CD4-positive, alpha-beta T cell treated with Interleukin-12 subunit alpha and Interleukin-12 subunit beta, for 1 hour (primary cell): ENCODE measurements at places on chromosomes 5 and 9.

GRCh38 chr9:86516564-86516963 is 162.4 kb upstream of the TUT7 start:
- no peak for DNase-seq

DNA sequence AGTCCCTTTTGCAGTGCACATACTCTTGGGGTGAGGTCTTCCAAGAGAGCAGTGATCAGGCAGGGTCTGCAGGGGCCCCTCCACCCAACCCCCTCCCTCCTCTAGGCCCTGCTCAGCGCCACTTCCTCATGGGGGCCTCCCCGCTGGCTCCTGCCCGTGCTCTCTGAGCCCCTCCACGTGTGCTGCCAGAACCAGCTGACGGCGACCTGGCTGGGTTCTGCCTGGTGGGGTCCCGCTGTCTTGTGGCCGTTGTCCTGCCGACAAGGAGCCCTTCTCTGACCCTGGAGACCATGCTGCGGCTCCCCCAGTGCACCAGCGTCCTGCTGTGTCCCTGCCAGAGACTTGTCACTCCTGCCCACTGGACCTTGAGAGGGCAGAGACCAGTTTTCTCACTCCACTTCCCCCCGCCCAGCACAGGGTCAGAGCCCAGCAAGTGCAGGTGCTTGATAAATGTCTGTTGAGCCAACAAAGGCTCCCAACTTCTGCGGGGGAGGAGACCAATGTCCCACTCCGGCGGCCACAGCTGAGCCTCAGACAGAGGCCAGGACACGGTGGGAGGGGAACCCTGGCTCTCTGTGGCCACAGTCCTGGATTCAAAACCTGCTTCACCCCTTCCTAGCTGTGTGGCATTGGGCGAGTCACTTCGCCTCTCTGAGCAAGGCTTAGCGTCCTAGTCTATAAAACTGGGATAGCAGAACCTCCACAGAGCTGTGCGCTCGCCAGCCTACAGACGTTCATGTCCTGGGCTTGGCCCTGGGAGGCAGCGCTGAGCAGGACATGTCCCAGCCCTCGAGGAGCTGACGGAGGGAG is 24.8 kb downstream of the SARDH start:
- DNase-seq, result no peak

GRCh38 chr9:104416470-104416869 is 87.6 kb upstream of the OR13F1 start:
- DNase-seq, result no peak

DNA sequence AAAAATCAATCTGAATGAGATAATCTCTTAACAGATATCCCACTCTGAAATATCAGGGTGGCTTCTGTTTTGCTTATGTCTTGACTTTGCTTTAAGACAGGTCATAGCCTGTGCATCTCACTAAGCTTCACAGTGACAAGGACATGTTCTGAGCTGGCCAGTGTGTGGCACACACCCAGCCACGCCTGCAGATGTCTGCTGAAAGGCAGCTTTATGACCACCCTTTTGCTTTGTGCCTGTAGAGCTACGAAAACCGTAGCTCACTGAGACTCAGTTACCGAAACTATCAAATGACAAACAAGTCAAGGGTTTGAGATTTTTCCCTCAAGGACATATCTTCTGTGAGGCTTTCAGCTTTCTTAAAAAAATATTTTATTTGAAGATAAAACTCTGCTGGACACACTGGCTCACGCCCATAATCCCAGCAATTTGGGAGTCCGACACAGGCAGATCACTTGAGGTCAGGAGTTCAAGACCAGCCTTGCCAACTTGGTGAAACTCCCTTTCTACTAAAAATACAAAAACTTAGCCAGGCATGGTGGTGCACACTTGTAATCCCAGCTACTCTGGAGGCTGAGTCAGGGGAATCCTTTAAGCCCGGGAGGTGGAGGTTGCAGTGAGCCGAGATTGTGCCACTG is 233.2 kb downstream of the SPATA31A1 start:
- DNase-seq, result no peak

DNA sequence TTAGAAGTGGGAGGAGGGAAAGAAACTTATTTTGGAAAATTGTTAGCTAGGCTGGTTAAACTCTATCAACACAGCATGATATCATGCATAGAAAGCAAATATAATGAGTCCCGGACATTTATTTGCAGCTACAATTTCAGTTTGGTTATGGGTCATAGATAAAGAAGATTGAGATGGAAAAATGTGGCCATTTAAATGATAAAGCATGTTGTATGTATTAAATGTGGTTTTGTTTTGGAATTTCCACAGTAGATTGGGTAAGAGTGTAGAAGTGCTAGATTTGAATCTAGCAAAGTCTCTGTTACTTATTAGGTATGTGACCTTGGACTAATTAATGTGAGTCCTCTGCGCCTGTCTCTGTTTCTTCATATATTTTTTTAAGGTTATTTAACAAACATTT is 217.4 kb downstream of the KDM4C start:
- no peak for DNase-seq

- DNase-seq, result no peak
These were observed 208.8 kb downstream of the DNAH5 start for GRCh38 chr5:13735691-13736090.

DNA sequence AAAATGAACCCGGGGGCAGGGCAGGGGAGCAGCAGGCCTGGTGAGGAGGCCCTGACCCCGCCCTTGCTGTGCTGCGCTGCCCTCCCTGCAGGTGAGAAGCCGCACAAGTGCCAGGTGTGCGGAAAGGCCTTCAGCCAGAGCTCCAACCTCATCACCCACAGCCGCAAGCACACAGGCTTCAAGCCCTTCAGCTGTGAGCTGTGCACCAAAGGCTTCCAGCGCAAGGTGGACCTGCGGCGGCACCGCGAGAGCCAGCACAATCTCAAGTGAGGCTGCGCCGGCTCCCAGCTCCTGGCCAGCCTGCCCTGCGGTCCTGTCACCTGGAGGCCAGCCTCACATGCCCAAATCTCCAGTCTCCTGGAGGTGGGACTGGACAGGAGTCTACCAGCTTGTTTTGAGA is 12.3 kb downstream of the GFI1B start:
- DNase-seq, result no peak

DNA sequence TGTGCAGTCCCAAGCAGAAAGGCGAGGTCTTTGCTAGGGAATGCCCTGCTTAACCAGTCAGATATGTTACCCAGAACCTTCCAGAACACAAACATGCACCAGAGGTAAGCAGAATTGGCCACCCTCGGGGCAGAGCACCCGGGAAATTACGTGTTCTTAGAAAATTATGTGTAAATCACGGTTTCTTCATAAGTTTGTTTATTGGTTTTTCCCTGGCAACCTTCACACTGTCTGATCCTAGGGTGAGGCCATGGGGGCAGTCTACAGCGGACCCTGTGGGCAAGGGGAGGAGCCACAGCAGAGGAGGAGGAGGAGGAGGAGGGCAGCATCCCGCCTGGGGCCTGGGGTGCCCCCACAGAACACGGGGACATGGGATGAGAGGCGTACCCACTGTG is 31.4 kb downstream of the RXRA start:
- DNase-seq, result no peak

DNA sequence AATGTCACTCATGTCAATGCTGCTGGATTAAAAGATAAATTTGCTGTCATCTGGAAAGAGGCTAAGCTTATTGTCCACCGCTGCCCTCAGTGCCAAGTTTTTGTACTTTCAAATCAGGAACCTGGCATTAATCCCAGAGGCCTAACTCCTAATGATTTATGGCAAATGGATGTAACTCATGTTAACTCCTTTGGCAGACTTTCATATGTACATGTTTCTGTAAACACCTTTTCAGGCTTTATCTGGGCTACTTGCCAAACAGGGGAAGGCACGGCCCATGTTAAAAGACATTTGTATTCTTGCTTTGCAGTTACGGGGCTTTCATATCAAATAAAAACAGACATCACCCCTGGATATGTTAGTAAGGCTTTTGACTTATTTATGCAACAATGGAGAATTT is 608.0 kb upstream of the ACO1 start:
- DNase-seq, result no peak

- DNase-seq, result no peak
These were observed 39.0 kb downstream of the NIPSNAP3B start for GRCh38 chr9:104802906-104803305.
